Aorta (tissue), 5 donors: ENCODE measurements at places on chromosomes 2 and 18. TPM values are rescaled to one million over a fixed set of nuclear protein-coding genes. Genes with fewer than 3 reads are reported as not detected.

The B3GNT7 gene
- 6.7 TPM for total RNA-seq

The GPC1 gene
- total RNA-seq = 62.6 TPM

GRCh38 chr2:72165792-72166191, 18.1 kb upstream of the CYP26B1 start:
- no peak overlapping the region for H3K27ac ChIP-seq
- DNase-seq = no peak

- H3K27ac ChIP-seq = no peak overlapping the region
- no peak overlapping the region for H3K4me3 ChIP-seq
Measured at GRCh38 chr2:170092436-170093060, 85.4 kb upstream of the MYO3B start.

GRCh38 chr18:4284528-4284927, 170.6 kb downstream of the DLGAP1 start:
- no peaks in the 10 kb centered on the region for H3K27me3 ChIP-seq
- DNase-seq = no peak
- H3K4me1 ChIP-seq = no peaks in the 10 kb centered on the region
- H3K27ac ChIP-seq = no peak overlapping the region
- H3K36me3 ChIP-seq = no peaks in the 10 kb centered on the region

GRCh38 chr18:70260683-70261082, 28.2 kb upstream of the SOCS6 start:
- H3K27me3 ChIP-seq = no peaks in the 10 kb centered on the region
- no peaks in the 10 kb centered on the region for H3K36me3 ChIP-seq
- H3K4me3 ChIP-seq = no peak overlapping the region
- no peaks in the 10 kb centered on the region for H3K4me1 ChIP-seq
- H3K27ac ChIP-seq = no peak overlapping the region
